ENCODE measurements at places on chromosomes 2 and 18.

GRCh38 chr2:28855193-28855592 lies 14.9 kb downstream of the TRMT61B start:
- no peak for DNase-seq

DNA sequence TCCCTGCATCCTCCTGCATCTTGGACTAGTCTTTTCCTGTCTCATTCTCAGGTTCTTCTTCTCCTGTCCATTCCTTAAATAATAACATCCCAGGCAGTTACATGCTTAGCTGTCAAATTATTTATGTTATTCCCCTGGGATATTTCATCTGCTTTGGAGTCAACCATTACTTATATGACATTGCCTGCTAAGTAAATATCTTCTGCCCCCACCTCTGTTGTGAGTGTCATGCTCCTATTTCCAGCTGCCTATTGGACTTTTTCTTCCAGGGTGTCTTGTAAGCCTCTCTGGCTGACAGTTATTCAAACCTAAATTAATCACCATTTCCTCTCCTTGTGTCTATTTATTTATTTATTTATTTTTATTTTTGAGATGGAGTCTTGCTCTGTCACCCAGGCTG lies 124.7 kb upstream of the RASGRP3 start:
- DNase-seq, result no peak

- DNase-seq, result no peak
These were observed 21.2 kb downstream of the TEX44 start for GRCh38 chr2:231613663-231614558.

- no peak for DNase-seq
These were observed 136.9 kb upstream of the FBXO11 start for GRCh38 chr2:48043131-48043700.

Measured in stimulated activated CD8-positive, alpha-beta memory T cell treated with anti-CD3 and anti-CD28 coated beads, Interleukin-7, amount 100 ng/mL, for 1 hour (primary cell).